Transverse colon (tissue), 4 donors: ENCODE measurements at places on chromosomes 7 and 10. TPM values are rescaled to one million over a fixed set of nuclear protein-coding genes. Genes with fewer than 3 reads are reported as not detected.

- DNase-seq = no peak
Measured at GRCh38 chr10:60820093-60820754, 41.9 kb downstream of the CDK1 start.

- no peak for DNase-seq
Measured at GRCh38 chr7:42573881-42574672, 337.1 kb upstream of the GLI3 start.

DNA sequence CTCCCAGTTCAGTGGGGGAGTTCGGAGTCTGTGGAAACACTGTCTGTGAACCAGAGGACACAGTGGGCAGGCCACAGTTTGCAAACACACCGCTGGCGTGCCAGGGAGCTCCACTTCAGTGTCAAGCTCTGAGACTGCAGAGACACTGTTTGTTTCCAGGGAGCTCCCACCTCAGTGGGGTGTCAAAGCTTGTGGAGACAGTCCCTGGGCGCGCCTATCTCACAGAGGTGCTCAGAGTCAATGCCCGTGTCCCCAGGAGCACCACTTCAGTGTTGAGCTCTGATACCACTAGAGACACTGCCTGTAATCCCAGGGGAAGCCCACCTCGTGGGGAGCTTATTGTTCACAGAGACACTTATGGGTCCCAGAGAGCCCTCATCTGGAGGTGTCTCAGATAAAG, 4.3 kb downstream of the MYO1G start:
- no peak for DNase-seq

DNA sequence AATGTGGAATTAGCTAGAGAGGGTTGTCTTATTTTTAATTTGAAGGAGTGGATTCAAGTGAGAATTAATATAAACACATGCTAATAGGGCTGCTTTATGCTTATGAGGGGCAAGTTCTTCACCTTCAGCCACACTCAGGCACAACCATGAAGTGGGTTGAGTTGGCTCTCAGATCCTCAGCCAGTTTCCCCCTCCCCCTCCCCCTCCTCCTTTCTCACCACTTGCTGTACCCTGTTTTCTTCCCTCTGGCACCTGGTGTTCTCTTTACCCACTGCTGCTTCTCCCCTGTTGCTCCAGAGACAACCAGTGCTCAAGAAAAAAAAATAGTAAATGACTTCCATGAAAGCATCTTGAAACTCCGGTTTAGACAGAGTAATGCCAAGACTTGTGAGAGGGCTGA, 1083.3 kb downstream of the CNTNAP2 start:
- no peak for DNase-seq

GRCh38 chr10:116803451-116804249, 45.6 kb upstream of the ENO4 start:
- no peak for DNase-seq

- DNase-seq = peak; percentile 5
Measured at GRCh38 chr10:43263551-43264343, 3.1 kb downstream of the RASGEF1A start.

DNA sequence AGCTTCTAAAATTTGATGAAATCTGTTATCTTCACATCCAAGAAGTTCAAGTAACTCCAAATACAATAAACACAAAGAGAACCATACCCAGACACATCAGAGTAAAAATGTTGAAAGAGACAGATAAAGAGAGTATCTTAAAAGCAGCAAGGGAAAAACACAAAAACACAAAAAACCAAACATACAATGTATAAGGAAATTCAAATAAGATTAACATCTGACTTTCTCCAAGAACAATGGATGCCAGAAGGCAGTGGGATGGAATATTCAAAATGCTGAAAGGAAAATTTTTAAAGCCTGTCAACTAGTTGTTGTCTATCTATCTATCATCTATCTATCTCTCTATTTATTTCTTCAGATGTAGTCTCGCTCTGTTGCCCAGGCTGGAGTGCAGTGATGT, 72.4 kb upstream of the MKLN1 start:
- DNase-seq = no peak

DNA sequence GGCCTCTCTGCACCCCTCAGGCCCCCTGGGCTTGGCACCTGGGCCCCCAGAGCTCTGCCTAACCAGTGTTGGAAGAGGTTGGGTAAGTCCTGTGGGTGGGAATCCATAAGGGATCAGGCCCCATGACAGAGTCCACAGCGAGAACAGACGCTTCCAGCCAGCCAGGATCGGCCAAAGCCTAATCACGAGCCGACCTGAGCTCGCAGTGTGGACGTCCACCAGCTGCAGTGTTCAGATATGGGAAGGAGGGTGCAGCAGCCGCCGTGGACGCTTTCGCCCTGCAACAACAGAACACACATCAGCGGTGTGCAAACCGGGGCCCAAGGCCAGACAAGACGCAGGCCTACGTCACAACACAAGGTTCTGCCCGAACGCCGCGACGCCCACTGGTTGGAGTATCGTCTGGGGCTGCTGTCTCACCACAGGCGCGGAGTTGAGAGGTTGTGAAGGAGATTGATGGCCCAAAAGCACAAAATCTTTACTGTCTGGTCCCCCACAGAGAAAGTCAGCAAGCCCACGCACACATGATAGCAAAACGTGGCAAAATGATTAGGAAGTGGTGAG, 102.1 kb downstream of the FOXL3 start:
- no peak for DNase-seq

GRCh38 chr7:97015279-97015678, 9.4 kb downstream of the DLX5 start:
- DNase-seq = no peak

DNA sequence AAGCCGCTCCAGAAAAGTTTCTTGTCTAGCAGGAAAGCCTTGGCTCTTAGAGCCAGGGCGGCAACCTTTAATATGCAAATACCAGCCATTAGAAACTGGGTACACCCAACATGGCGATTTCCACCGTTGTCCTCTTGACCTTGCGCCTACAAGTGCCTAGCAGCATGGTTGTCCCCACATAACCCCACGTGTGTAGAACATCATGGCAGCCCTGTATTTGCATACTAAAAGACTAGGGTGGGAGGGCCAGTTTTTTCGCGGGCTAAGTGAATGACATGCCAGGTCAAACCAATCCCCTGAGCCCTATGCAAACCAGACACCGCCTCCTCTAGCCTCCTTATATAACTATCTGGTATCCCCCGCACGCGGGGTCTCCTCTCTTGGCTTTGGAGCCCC, 58.4 kb upstream of the FZD8 start:
- no peak for DNase-seq

- DNase-seq = no peak
Measured at GRCh38 chr7:38330861-38331621, 57.6 kb upstream of the TARP start.

GRCh38 chr7:45343746-45344145, 186.2 kb downstream of the RAMP3 start:
- no peak for DNase-seq

- DNase-seq = no peak
Measured at GRCh38 chr7:22393913-22394729, 37.2 kb upstream of the RAPGEF5 start.

DNA sequence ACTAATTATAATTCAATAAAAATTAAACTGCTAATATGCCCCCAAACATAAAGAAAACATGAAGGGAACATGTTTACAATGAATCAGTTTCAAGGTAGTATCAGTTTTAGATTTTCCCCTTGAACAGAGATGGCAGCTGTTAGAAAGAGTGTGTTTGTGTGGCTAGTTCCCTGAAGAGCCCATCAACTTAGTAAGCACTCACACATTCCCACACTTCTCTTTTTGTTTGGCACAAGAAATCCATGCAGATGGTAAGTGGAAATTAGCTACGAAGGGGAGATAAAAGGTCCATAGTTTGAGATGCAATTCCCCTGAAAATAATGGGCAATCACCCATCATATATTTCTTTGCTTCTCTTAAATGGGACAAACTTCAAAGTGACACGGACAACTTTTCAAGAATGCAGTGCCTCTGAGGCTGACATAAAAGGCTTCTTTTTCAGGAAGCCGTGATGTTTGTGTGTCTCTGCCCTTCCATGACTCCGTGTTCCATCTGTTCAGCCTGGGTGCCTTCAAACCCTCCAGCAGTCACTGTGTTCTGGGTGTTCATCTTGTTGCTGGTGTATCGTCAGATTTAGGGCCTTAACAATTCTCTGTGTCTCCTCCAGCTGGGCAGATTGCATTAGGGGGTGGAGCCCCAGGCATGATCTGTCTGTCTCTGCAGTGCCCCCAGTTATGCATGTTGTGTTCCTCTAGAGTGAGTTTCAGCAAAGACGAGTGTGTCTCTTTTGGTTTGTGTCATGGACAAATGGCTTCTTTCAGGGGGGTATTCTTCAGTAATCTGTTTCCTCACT, 259.5 kb upstream of the NPY start:
- DNase-seq = no peak

DNA sequence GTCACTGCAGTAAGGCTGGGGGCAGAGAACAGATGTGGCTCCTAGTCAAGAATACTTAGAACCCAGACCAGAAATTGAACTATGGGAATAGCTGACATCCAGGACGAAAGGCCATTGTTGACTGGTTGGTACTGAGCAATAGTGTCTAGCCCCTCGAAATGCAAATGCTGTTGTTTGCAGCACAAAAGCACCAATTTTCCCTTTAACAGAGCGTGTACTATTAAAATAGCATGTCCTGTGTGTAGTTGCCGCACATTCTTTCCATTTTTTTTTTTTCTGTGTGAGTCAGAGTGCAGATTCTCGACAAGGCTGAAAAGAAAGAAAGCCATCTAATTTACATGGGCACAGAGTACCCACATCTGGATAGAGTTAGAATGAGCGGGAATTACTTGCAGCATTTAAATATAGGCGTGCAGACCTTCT, 302.4 kb downstream of the PTEN start:
- no peak for DNase-seq

ICA1 gene
- total RNA-seq = 47.9 TPM

CRPPA gene
- 2.5 TPM for total RNA-seq

ECHDC3 gene
- 0.75 TPM for total RNA-seq

AMZ1 gene
- total RNA-seq = 0.64 TPM

CTAGE4 gene
- 7.8 TPM for total RNA-seq

HTR5A gene
- total RNA-seq = not detected

IFIT1 gene
- total RNA-seq = 18.5 TPM
